Subcutaneous preadipocyte (primary cell): ENCODE measurements at places on chromosomes 7 and 10. TPM values are rescaled to one million over a fixed set of nuclear protein-coding genes. Genes with fewer than 3 reads are reported as not detected.

GPC2 gene
- 0.73 and 2.3 TPM in 2 replicates for total RNA-seq

CPVL gene
- total RNA-seq, result 0.98 and 2.6 TPM in 2 replicates

C7orf57 gene
- not detected in 2 replicates for total RNA-seq

SPDYE6 gene
- not detected in 2 replicates for total RNA-seq

CPA4 gene
- under 0.01 and 1.6 TPM in 2 replicates for total RNA-seq

APBB1IP gene
- total RNA-seq, result 2.9 and 12.9 TPM in 2 replicates

EPHA1 gene
- total RNA-seq, result not detected in 2 replicates

ITPRID1 gene
- total RNA-seq, result not detected in 2 replicates

HTR5A gene
- total RNA-seq, result not detected in 2 replicates

ADAMTS14 gene
- 2.6 and 3.1 TPM in 2 replicates for total RNA-seq

SLC37A3 gene
- 52.2 and 58.5 TPM in 2 replicates for total RNA-seq

ANXA8 gene
- total RNA-seq, result under 0.01 and 0.20 TPM in 2 replicates

EMX2 gene
- 1.1 and 3.1 TPM in 2 replicates for total RNA-seq

KLLN gene
- 0.73 and 0.78 TPM in 2 replicates for total RNA-seq

GIMAP4 gene
- under 0.01 TPM in 1 of 2 replicates, not detected in the other for total RNA-seq

CUZD1 gene
- 0.59 and 0.73 TPM in 2 replicates for total RNA-seq

NEUROG3 gene
- not detected in 2 replicates for total RNA-seq

SPACDR gene
- 0.37 and 0.78 TPM in 2 replicates for total RNA-seq

TLL2 gene
- total RNA-seq, result under 0.01 TPM in 1 of 2 replicates, not detected in the other

HOXA1 gene
- total RNA-seq, result 0.73 and 1.4 TPM in 2 replicates

OPN1SW gene
- total RNA-seq, result not detected in 2 replicates
